ENCODE measurements at places on chromosomes 11 and 22. TPM values are rescaled to one million over a fixed set of nuclear protein-coding genes. Genes with fewer than 3 reads are reported as not detected.

PRMT3 gene
- 24.9 TPM for total RNA-seq

GRCh38 chr11:104581246-104581980 lies 316.8 kb downstream of the CASP12 start:
- DNase-seq, result no peak

DNA sequence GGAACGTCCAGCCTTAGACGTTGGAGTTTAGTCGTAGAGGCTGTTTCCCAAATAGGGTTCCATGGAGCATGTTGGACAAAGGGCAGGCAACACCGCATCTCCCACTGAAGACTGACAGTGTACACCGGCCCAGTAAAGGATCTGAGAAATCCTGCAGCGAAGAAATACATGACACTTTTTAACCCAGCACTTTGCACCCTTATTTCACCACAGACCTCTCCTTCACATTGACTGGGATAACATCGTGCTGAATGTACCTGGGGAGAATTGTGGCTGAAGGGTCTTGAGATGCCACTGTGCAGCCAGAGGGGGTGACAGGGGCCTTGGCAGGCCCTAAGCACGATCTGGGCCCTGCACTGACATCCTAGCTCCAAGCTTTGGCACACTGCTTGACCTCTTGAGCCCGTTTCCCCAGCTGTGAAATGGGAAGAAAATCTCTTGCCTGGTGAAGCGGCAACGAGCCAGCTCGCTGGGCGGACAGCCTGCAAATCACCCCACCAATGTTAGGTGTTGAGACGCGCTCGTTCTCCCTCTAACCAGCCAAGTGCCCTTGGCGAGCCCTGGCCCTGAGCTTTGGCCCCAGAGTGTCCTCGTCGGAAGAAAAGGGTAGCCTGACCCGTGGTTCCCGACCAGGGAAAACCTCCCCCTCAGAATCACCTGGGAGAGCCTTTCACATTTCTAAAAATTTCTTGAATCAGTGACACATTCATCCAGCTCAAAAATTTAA lies 13.4 kb downstream of the CD5 start:
- no peak for DNase-seq

SLC6A5 gene
- not detected for total RNA-seq

KCNK4 gene
- total RNA-seq, result 0.44 TPM

Measured in activated B cell treated with CpG ODN at 0.5 μM for 24 hours (primary cell).